ENCODE measurements at places on chromosomes 11 and 22.

- DNase-seq, result no peak
Measured at GRCh38 chr11:35761899-35762298, 99.3 kb downstream of the TRIM44 start.

DNA sequence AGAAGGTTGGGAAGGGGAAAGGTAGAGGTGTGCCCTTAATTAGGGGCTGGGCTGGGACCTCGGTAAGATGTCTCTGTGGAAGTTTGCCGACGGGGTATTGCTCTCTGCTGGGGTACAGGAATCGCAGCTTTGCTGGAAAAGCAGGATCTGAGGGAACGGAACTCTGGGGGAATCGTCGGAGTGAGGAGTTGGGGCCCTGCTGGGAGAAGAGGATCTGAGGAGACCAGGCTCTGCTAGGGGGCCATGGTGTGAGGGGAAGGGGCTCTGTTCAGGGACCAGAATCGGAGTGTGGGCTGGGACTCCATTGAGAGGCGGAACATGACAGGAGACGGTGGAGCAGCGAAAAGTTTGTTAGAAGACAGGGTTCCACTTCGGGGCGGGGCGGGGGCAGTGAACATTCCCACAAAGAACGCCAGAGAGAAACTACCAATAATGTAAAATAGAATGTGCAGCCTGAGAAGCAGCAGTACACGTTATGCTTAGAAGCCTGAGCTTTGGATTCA, 456 bp downstream of the AAMDC start:
- no peak for DNase-seq

DNA sequence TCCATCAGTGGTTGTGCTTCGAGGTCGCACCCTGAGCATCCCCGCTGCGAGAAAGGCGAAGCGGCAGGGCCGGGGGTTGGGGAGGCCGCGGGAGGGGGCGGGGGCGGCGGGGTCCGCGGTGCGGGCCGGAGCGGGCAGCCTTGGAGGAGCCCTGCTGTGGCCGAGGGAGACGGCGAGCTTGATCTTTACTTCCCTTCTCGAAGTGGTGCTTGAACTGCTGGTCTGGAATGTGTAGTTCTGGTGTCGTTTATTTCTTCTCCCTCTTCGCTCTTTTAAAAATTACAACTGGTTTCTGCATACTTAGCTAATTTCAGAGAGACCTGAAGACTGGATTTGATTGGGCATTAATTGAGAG, 1.1 kb downstream of the APLP2 start:
- DNase-seq, result no peak

GRCh38 chr11:130420478-130421198, 7.8 kb downstream of the ADAMTS8 start:
- DNase-seq, result no peak

GRCh38 chr22:28174509-28174908, 255.5 kb upstream of the PITPNB start:
- DNase-seq, result no peak

- DNase-seq, result no peak
Measured at GRCh38 chr11:8330404-8330803, 66.7 kb upstream of the LMO1 start.

- DNase-seq, result peak; percentile 13
Measured at GRCh38 chr11:36349351-36350136, 53.5 kb downstream of the PRR5L start.

GRCh38 chr11:1673446-1674172, 23.4 kb upstream of the KRTAP5-6 start:
- no peak for DNase-seq

DNA sequence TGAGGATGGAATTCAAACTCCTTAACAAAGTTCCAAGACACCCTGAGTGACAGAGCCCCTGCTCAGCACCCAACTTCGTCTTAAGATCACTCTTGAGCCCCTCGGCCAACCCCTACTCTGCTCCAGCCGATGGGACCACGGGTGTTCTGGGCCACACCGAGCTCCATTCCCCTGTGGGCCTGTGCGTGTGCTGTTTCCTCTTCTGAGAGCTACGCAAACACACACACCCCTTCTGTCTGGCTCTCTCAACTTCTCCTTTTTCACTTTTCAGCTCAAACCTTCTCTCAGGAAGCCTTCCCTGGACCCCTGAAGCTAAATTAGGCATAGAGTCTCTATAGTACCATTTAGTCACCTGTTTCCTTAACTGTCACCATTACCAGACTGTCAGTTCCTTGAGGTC, 37.5 kb upstream of the NNMT start:
- no peak for DNase-seq

DNA sequence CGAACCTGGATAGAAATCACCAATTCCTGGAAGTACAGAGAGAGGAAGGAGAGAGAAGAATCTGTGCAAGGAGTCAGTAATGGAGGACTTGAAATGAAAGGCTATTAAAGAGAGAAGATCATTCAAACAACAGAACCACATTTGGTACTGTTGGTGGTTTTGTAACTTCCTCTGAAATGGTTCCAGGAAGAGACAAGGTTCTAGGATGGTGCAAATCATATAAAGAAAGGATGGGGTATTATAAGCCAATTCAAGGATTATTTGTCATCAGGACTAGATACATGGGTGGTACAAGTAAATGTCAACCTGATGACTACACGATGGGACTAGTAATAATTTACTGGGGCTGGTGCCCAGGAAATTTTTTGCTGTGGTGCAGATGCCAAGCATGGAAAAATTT, 28.9 kb upstream of the TMA7B start:
- no peak for DNase-seq

DNA sequence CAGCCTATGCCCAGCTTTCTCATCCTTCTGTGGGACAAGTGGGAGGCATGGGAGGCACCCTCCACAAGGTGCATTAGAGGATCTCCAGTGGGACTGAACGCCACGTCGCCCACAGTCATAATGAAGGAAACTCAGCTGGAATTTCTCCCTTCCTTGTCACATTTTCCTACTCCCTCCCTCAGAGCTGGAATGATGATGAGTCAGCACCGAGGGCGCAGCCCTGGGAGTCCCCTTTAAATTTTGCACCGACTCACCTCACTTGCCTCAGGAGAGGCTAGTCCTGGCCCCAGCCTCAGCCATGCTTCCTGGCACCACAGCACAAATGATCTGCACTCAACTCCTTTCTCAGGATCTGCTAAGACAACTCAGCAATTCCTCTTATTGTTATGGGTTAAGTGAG, 34.3 kb downstream of the DBX1 start:
- DNase-seq, result no peak

DNA sequence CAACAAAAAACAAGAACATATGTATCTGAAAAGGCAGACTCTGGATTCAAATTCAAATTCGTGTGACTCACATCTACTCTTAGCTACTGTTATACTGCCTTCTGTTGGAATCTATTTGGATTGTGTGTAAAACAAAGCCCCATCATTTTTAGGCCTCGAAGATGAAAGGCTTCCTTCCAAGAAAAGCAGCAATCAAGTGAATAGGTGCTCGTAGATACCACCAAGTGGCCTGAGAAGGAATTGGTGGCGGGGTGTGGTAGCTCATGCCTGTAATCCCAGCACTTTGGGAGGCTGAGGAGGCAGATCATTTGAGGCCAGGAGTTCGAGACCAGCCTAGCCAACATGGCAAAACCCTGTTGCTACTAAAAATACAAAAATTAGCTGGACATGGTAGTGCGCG, 4.2 kb downstream of the GRAMD1B start:
- no peak for DNase-seq

- peak; percentile 73 for DNase-seq
Measured at GRCh38 chr11:62791501-62792201, at the start of gene TMEM223. Gene TMEM223 (minus strand): TSS chr11:62792006. CDS start chr11:62791994, 12 bp downstream.

GRCh38 chr11:111982541-111983186, 42.5 kb upstream of the DLAT start:
- no peak for DNase-seq

DNA sequence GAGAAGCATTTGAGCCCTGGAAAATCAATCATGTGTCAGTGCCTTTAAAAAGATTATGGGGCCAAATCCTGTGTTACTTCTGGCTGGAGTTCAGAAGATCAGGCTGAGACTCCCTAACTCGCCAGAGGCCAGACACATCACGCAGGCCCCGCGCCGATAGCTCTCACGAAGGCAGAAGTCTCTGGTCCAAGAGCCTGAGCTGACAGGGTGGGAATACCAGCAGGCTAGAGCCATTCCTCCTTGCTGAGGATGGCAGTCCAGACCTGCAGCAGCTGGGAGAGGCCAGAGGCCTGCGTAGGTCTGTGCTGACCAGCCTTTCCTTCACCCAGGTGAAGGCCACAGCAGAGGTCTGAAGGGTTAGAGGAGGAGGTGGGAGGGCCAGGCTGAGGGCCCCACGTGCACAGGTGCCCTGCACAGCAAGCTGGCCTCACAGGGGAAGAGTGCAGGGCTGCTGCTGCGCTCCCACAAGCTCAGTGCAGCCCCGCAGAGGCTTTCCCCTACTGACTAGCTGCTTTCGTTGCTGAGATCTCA, 52.9 kb downstream of the ST14 start:
- DNase-seq, result no peak

DNA sequence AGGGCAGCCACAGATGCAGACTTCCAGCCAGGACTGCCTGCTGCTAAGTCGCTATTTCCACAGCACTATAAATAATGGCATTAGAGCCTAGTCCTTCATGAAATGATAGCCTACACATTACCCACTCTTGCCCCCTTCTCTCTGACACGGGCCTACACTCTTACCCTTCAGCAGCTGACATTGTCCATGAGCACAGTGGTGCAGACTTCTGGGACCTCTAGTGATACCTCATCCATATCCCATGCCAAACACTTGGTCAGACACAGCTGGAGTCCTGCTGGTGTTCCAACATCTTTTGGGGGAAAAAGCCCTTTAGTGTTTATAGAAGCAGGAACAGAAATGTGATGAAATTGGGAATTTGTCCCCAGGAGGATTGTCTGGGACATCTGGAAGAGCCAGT, 43.4 kb upstream of the RAB1B start:
- DNase-seq, result no peak

DNA sequence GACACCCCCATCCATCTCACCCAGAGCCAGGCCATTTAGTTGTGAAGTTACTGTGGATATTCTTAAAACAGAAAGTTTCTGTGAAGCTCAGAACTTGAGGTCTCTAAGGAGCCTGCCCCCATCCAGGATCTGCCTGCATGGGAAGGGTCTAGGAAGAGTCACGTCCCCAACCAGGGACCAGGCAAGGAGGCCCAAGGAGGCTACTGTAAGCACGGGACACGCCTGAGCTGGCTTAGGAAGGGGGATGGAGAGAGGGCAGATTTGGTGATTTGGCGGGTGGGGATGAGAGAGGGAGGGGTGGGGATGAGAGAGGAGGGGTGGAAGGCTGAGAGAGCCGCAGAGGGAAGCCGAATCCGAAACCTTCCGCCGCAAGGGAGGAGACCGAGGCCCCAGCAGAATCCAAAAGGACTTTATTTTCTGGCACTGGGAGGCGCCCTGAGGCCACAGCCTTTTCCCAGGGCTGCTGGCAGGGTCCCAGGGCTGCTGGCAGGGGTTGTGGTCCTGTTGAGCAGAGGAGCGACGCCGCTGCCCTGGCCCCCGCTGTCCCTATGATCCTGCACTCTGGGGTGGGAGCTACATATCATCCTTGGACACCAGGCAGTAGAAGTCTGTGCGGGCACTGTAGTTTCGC, 9.4 kb downstream of the SIGIRR start:
- DNase-seq, result no peak

DNA sequence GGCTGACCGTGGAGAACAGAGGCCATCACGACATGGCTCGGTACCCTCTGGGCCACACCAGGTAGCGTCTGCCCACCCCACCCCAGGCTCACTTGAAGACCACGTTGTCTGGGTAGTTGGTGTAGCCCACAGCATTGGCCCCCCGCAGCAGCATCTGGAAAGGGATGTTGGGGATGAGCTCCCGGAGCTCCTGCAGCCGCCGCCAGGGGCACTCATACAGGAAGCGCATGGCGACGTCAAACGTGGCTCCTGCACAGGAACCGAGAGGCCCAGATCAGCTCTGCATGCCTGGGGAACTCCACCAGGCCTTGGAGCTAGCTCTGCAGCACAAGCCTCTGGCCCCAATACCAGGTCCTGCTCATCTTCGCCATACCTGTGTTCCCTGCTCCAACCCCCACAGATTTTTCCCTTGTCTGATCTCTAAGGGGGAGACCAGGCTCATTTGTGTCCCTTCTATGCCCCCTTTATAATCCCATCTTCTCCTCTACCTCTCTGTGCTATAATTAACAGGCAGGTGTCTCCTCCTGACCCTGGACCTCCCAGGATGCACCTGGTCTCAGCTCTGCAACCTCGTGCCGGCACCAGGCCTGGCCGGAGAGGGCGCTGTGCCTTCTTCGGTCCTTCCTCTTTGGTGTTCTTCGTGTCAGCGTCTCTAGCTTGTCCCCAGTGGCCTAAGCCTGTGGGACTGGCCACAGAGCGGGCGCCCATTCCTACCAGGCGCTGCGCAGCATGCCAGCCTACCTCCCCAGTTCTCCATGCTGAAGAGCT, 5.0 kb upstream of the LRFN4 start:
- DNase-seq, result no peak

- DNase-seq, result no peak
Measured at GRCh38 chr22:23841736-23842445, 3.1 kb upstream of the DERL3 start.

DNA sequence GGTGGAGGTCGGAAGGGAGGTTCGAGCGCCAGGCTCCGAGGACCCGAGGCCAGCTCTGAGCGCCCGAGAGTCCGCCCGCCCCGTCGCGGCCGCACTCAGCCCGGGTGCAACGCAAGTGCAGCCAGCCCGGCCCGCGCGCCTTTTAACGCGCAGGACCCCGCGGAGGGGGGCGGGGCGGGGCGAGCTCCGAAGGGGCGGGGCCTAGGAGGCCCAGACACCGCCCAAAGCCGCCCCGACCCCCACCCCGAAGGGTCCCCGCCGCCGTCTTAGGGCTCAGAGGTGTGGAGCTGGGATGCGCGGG, at the start of gene PHOX2A:
Gene PHOX2A (minus strand): TSS at position 117 of the 301 bp plus-strand sequence. CDS start 172 bp downstream, outside the sequence.
- DNase-seq, result no peak

GRCh38 chr11:17521106-17521900, 22.9 kb downstream of the USH1C start:
- no peak for DNase-seq

GRCh38 chr11:2468363-2469235, 23.8 kb downstream of the KCNQ1 start:
- no peak for DNase-seq

- DNase-seq, result no peak
Measured at GRCh38 chr22:27990451-27990840, 71.4 kb upstream of the PITPNB start.

- DNase-seq, result no peak
Measured at GRCh38 chr22:36027579-36027934, 1.1 kb downstream of the RBFOX2 start.

GRCh38 chr11:92278791-92279433, 54.3 kb downstream of the FAT3 start:
- no peak for DNase-seq

GRCh38 chr11:1297011-1297575, 12.3 kb downstream of the TOLLIP start:
- no peak for DNase-seq

Measured in NCI-H2171 (cell line).